ENCODE measurements at places on chromosomes 12 and 14.

- DNase-seq, result no peak
These were observed 3.2 kb downstream of the KRT85 start for GRCh38 chr12:52364061-52364460.

GRCh38 chr12:78580296-78580695 lies 284.3 kb upstream of the SYT1 start:
- DNase-seq, result no peak

DNA sequence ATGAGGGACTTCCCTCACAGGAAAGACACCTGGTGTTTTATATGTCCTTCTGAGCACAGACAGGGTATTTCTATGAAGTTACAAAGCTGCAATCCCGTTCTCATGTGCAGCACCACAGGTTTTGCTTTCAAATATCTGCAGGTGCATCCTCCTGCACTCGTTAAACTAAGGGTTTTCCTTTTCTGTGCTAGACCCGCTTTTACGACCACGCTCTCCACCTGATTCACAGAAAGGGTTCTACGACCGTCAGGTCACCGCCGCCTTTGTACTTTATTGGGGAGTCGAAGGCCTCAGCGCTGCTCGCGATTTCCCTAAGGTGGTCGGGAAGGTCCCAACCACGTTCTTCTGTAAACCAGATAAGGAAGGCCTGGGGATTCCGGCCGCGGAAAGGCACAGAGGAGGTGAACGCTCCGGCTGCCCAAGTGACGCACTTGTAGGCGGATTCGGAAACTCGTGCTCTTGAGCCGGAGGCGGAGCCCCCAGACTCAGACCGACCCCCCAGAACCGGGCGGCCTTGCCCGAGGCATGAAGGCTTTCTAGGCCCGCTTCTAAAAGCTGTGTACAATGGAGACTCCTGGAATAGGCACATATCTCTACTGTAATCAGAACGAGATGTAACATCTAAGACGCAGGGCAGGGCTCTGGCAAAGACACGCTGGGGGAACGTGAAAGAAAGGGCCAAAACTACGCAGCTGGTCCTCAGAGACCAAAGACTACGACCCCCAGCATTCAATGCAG lies 995 bp upstream of the HSP90B1 start:
- peak; percentile 95 for DNase-seq

- DNase-seq, result no peak
These were observed 29.8 kb upstream of the AP4S1 start for GRCh38 chr14:30995689-30996088.

DNA sequence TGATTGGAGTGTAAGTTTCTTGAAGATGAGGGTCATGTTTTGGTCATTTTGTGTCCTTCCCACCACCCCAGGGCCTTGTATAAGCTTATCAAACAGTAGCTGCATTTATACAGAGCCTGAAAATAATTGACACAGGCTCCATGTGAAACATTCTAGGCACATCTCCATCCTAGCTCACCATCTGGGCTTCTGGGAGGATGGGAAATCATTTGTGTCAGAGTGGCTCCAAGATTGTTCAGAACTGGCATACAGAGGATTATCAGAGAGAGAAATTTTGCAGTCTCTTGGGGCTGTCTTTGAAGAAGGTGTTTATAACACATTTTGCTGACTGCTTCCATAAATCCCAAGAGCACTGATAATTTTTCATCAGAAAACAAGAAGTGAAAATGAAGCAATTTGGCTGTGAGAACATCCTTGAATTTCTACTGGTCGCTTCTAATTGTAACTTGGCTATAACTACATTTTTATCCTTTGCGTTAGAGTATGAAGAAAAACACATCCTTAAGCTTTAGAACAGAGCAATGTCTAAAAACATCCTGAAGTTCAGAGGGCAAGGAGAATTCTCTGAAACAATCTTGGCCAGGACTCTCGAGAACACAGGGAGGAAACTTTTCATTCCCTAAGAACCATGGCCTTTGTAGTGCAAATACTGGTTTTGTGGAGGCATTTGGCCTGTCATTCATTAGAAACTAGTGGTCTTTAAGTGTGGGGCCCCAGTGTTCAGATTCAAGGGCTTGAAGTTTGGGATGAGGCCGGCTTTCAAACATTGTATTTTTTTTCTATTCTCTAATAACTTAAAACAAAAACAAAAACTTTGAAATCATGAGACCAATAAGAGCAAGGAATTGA lies 151.1 kb downstream of the DACT1 start:
- no peak for DNase-seq

DNA sequence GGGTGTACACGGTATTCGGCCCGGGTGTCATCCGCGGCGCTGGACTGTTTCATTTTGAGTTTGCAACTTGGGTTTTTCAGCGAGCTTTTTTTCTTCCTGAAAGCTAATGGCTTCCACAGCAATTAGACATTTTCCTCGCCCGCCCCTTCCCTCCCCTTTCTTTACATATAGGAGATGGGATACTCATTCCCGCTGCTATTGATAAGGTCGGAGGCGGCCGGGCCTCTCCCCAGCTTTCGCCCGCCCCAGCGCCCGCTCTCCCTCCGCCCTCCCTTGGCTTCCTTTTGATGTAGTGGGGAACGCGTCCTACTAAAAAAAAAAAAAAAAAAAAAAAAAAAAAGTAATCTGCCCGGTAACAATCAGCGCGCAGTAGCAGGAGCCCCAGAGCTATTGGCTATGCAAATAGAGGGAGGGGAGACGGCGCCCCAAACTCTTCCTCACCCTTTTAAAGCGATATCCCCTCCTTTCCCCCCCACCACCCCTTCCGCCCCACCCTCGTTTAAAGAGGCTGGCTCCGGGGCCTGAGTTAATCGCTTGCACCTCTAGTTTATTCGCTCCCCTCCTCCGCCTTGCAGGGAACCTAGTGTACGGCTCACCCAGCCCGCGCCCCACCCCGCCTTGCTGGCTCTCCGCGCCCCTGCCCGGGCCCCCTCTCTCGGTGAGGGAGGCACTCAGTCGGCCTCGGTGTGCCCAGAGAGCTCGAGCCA lies 1.7 kb upstream of the CCND2 start:
- DNase-seq, result peak; percentile 48

- DNase-seq, result peak; percentile 56
These were observed at the start of gene RIN3 for GRCh38 chr14:92513204-92513965. Gene RIN3 (plus strand): TSS chr14:92513781. CDS start chr14:92513933, 152 bp downstream.

GRCh38 chr14:20676072-20676471 lies 8.3 kb upstream of the RNASE4 start:
- no peak for DNase-seq

DNA sequence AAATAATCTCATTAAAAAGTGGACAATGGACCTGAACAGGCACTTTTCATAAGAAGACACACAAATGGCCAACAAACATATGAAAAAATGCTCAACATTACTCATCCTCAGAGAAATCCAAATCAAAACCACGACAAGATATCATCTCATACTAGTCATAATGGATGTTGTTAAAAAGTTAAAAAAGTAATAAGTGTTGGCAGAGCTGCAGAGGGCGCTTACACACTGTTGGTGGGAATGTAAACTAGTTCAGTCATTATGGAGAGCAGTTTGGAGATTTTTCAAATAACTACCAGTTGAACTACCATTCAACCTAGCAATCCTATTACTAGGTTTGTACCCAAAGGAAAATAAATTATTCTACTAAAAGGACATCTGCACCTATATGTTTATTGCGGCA lies 47.2 kb downstream of the FOXG1 start:
- no peak for DNase-seq

DNA sequence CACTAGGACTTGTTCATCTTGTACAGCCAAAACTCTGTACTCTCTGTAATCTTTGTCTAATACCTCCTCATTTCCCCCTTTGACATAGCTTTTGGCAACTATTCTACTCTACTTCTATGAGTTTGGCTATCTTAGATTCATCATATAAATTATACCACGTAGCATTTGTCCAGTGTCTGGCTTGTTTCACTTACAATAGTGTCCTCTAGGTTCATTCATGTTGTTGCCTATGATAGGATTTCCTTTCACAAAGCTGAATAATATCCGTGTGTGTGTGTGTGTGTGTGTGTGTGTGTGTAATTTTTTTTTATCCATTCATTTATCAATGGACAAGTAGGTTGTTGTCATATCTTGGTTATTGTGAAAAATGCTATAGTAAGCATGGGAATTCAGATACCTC lies 209.5 kb downstream of the KCNC2 start:
- no peak for DNase-seq

DNA sequence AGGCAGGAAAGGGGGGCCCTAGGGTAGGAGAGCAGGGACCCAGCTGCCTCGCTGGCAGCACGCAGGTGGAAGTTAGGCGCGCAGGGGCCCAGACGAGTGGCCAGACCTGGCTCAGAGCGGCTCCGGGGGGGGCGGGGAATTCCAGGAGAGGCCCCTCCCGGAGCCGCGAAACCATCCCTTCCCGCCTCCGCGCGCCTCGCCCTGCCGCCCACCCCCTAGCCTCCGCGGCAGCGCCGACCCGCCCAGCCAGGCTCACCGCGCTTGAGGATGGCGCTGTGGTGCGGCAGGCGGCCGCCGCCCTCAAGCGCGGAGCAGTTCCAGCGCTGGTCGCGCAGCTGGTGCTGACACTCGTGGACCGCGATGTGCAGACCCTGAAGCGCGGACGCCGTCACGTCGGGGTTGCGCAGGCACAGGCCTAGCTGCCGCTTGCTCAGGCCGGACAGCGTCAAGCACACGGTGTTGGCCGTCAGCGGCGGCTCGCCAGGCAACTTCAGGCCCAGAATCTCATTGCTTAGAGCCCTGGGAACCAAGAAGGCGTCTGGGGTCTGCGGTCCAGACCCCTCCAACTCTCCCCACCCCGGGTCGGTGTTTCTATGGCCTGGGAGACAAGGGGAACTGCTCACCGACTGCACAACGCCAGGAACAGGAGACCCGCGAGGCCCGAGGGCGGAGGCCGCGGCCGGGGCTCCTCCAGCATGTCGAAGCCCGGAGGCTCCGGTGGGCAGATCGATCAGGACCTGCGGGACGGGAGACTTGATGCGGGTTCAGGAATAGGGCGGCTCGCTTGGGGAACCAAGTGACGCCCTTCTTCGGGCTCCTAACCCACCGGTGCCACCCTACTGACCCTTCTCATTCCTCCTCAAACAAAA lies 1.5 kb downstream of the WNT10B start:
- DNase-seq, result peak; percentile 53

DNA sequence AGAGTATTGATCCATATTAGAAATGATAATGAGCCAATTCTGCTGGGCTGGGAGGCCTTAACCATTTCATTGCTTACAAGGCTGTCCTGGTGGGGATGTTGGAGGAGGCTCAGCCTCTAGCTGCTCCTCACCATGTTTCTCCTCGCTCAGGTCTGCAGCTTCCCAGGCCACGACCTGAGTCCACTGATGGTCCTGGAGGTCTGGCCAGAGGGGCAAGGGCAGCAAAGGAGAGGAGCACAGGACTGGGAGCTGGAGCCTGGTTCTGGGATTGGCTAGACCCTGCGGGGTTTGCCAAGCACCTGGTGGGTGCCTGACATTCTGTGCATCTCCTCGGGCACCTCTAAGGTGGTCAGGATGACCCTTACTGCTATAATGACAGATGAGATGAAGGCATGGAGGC lies 92.6 kb downstream of the KIF26A start:
- DNase-seq, result no peak

GRCh38 chr12:69071091-69071370 lies 138.1 kb upstream of the CPM start:
- DNase-seq, result no peak

GRCh38 chr12:5498076-5498475 lies 66.2 kb downstream of the NTF3 start:
- no peak for DNase-seq

DNA sequence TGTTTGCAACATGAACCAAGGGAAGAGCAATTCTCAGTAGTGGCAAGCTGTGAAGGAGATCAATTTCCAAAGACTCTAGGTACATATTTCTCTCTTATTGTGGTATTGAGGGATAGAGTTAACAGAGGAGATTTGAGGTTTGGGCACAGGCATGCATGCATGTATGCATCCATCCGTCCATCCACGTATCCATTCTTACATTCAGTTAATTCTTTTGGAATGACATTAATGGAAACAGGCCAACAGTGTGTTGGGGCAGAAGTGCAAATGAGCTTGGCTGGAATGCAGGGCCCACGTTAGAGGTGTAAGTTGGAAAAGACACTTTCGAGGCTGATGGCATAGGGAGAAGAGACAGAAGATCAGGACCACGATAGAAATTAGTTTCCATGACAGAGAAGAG lies 216.9 kb upstream of the PELI2 start:
- DNase-seq, result no peak

GRCh38 chr12:113826805-113827538 lies 139.2 kb downstream of the RBM19 start:
- DNase-seq, result no peak

DNA sequence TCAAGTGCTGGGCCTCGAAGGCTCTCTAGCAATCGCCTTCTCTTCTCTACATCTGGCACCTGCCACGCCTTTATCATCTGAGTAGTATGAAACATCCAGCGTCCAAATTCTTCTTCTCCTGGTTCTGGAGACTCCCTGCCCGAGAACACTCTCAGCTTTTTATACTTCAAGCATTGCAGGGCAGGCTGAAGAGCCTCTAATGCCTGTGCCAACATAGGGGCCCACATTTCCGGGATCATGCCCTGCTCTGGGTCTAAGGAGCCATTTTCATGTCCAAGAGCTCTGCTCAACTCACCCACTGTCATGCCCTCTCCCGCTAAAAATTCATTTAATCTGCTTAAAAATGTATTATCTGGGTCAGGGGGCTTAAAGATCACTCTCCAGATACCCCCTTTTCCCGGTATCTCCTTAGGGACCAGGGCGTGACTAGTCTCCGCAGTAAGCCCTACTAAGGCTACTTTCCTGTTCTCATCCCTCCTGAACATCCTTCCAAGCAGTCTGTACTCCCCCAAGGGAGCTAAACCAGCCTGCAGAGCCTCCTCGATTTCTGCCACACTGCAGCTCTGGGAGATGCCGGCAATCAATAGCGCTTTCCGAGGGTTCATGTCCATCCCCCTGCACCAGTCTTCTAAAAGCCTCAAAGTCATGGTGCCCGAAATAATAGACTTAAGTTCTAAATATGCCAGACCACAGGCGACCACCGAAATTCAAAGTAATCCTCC lies 940 bp downstream of the MOAP1 start:
- DNase-seq, result no peak

DNA sequence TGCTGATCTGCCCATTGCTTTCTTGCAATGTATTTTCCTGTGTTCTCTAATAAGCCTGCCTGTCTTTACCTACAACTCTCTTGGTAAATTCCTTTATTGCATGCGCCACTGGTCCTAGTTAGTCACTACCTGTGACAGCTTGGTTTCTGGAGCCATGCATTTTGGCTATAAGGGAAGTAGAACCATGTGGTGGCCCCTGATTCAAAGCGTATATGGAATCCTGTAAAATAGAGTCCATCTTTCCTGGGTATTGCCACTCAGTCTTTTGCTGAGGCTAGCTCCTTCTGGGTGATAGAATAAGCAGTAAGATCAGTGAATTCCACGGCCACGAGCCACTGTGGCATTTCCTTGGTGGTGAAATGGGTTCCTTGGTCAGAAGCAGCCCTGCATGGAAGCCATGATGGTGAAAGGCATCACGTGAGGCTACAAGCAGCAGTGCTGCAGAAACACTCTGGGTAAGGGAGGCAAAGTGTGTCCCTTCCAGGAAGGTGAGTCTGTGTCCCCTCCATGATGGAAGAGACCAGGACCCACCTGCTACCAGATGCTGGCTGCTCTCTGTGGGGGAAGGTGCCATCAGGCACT lies 19.6 kb downstream of the TNFAIP2 start:
- DNase-seq, result no peak

DNA sequence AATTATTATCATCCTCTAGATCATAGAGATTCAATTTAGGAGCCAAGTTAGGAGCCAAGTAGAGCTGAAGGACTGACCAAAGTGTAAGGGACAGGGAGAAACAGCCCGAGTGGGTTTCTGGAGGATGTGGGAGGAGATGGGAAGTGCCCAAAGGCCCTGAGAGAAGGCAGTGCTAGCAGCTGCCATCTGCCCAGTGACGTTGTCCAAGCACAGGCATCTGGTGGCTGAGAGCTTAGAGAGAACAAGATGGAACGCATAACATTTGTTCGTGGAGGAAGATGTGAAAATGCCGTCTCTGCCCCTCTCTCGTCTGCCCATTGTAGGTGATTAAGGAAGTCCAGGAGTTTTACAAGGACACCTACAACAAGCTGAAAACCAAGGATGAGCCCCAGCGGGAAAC lies 34.7 kb downstream of the CD9 start:
- no peak for DNase-seq

Measured in NCI-H146 (cell line).